Sigmoid colon (tissue), 7 donors: ENCODE measurements at places on chromosomes 12 and 14. TPM values are rescaled to one million over a fixed set of nuclear protein-coding genes. Genes with fewer than 3 reads are reported as not detected.

DNA sequence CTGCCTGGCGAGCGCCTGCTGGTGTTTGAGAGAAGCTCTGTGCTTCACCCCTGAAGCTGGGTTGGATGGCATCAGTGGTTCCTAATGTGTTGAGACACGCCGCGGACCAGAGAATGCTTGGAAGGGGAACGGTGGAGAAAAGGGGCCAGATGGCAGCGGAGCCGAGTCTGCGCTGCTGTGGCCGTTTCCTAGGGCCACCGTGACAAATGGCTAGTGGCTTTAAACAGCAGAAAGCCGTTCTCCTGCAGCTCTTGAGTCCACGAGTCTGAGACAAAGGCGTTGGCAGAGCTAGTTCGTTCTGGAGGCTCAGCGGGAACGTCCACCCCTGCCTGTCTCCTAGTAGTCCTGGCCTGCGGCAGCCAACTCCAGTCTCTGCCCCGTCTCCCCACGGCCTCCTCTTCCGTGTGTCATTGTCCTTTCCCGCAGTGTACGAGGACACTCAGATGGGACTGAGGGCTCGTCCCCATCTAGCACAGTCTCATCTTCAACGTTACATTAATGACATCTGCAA, 103.6 kb downstream of the ADGRD1 start:
- H3K27ac ChIP-seq = no peak overlapping the region
- peak; percentile 57 for DNase-seq
- no peak overlapping the region for H3K4me3 ChIP-seq

GRCh38 chr12:61011767-61012423, 1248.3 kb upstream of the USP15 start:
- H3K4me1 ChIP-seq = no peaks in the 10 kb centered on the region
- no peaks in the 10 kb centered on the region for H3K27me3 ChIP-seq
- H3K27ac ChIP-seq = no peak overlapping the region
- DNase-seq = no peak
- no peak overlapping the region for H3K4me3 ChIP-seq
- no peaks in the 10 kb centered on the region for H3K36me3 ChIP-seq

- no peaks in the 10 kb centered on the region for H3K4me1 ChIP-seq
- no peaks in the 10 kb centered on the region for H3K36me3 ChIP-seq
- no peak overlapping the region for H3K4me3 ChIP-seq
- no peak for DNase-seq
- no peak overlapping the region for H3K27ac ChIP-seq
These were observed 11.8 kb downstream of the ALG10B start for GRCh38 chr12:38328306-38328895.

DNA sequence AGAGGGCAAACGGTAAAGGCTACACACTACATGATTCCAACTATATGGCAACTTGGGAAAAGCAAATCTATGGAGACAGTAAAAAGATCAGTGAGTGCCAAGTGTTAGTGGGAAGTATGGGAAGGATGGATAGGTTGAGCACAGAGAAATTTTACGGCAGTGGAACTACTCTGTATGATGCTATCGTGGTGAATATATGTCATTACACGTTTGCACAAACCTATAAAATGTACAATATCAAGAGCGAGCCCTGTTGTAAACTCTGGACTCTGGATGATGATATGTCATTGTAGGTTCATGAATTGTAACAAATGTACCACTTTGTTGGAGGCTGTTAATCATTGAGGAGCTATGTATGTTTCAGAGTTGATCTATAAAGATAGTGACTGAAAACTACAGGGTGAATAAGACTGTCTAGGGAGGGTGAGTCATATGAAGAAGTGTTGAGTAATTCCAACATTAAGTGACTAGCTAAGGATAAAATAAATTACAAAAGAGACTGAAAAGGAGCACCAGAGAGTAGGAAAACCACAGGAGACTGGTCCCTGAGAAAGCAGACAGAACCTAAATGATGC, 349.2 kb upstream of the LMO3 start:
- no peaks in the 10 kb centered on the region for H3K4me1 ChIP-seq
- no peak overlapping the region for H3K27ac ChIP-seq
- H3K4me3 ChIP-seq = no peak overlapping the region
- H3K36me3 ChIP-seq = no peaks in the 10 kb centered on the region
- H3K27me3 ChIP-seq = no peaks in the 10 kb centered on the region

AMN gene
- total RNA-seq = not detected

ARMH4 gene
- 5.0 TPM for total RNA-seq
